Astrocyte of the spinal cord (primary cell): ENCODE measurements at places on chromosomes 1 and 21.

- DNase-seq, result no peak
Measured at GRCh38 chr1:167909691-167910180, 4.2 kb downstream of the ADCY10 start.

- DNase-seq, result no peak
Measured at GRCh38 chr21:29638138-29638537, 301.7 kb downstream of the GRIK1 start.

GRCh38 chr1:20411196-20411980 is 74.6 kb downstream of the CAMK2N1 start:
- peak; percentile 94 for DNase-seq

- no peak for DNase-seq
Measured at GRCh38 chr1:202037706-202038296, 27.4 kb downstream of the ELF3 start.

GRCh38 chr1:91501971-91502671 is 1.5 kb downstream of the CDC7 start:
- DNase-seq, result no peak

DNA sequence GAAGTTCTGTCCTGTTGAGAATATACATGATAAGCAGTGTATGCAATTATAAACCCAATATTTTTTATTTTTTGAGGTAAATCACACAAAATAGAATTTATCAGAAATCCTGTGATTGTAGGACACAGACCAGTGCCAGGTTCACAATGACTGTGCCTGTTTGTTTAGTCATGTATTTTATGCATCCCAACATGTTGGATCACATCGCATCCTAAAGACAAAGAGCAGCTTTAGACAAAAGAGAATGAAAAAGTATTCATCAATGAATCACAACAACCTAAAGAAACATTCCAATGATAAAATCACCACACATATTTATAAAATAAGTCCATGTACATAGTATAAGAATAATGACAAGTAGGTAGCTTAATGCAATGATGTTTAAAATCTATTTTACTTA is 53.2 kb upstream of the LRRC8D start:
- no peak for DNase-seq

- DNase-seq, result no peak
Measured at GRCh38 chr1:100750005-100750885, 30.7 kb downstream of the VCAM1 start.

DNA sequence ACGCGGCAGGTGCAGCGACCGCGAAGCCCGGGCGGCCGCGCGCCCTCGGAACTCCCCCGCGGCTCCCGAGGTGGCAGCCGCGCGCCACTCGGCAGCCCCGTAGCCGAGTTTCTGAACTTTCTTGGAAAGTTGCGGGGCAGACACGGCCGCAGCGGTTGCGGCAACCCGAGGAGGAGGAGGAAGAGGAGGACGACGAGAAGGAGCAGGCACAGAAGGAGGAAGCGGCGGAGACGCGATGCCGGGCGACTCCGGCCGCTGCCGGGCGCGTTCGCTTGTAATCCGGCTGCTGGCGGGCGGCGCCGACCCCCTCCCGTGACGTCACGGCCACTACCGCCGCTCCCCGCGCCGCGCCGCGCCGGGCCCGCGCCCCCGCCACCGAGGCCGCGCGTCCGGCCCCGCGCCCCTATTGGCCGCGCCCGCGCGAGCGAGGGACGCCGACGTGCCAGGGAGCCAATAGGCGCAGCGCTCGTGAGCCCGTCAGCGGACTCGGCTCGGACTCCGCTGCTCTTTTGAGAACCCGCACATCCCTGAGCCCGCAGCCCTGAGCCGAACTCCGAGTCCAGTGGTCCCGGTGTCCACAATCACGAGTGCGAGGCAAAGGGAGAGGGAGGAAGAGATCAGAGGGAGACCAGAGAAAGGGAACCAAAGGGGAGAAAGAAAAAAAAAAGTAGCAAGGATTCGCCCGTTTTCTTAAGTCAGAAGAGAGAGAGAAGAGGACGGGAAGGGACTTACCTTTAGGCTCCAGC is 736 bp upstream of the BARHL2 start:
- DNase-seq, result peak; percentile 18

GRCh38 chr21:46092026-46092764 is 5.7 kb upstream of the COL6A2 start:
- peak; percentile 97 for DNase-seq

DNA sequence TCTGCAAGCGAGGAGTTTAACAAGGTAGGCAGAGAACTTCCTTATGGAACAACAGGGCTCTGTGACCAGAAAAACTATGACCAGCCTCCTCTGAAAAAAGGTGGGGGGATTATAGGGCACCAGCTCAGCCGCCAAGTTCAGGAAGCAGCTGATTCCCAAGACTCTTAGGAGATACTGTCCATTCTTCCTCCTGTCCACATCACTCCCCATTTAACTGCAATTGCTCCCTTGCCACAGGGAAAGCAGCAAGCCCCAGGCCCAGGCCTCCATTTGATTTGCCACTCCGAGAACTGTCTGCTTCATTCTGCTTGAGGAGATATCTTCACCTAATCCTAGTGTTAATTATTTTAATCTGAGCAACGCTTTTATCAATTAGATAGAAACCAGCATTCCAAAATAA is 254.3 kb downstream of the ZNF648 start:
- DNase-seq, result no peak

DNA sequence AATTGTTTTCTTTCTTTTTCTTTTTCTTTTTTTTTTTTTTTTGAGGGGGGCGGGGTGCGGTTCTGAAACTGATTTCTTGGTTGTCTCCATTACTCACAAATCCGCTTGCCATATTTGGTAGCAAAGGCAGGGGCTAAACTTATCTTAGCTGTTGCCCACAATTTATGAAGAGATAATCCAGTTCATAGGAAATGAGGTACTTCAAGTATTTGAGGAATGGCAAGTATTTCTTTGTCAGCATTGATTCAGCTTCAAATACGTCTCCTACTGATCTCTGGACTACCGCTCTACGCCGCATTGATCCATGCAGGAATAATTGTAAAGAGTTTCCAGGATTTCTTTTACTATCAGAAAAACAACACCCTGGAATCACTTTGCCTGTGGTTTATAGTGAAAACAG is 289.2 kb upstream of the DPYD start:
- DNase-seq, result peak; percentile 90
